ENCODE measurements at places on chromosomes 7 and 10.
A peak's percentile ranks its signal among the peaks of the same experiment; 100 is the strongest.

GRCh38 chr7:117127585-117128168 lies 174.4 kb downstream of the ST7 start:
- peak; percentile 27 for DNase-seq

- no peak for DNase-seq
These were observed 67.8 kb downstream of the CPVL start for GRCh38 chr7:29078311-29079260.

DNA sequence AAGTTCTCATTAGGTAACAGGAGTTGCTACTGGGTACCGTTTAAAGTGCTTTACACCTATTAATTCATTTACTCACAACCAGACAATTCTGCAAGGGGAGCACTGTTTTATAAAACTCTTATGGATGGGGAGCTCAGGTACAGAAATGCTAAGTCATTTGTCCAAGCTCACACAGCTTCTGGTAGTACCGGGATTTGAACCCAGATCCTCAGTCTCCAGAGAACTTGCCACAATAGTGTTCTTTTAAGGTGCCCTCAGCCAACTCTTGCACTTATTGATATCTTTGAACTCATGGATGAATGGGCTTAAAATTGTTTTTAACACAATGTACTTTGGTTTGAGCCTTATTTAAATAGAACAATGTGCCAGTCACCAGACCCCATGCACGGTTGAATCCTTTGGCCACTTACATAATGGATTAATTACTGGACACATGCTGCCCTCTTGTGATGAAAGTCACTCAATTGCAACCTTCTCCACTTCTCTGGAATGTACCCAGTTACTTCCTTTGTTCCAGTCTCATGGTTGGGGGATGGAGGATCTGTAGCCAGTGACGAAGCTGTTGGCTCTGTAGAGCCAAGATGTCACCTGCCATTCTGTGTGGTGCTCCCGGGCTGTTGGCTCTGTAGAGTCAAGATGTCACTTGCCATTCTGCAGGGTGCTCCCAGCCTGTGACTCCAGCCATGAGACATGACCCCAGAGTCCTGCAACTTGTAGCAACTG lies 65.6 kb downstream of the NOD1 start:
- no peak for DNase-seq

- DNase-seq: no peak
These were observed 2.0 kb downstream of the VSTM2A start for GRCh38 chr7:54544149-54544526.

DNA sequence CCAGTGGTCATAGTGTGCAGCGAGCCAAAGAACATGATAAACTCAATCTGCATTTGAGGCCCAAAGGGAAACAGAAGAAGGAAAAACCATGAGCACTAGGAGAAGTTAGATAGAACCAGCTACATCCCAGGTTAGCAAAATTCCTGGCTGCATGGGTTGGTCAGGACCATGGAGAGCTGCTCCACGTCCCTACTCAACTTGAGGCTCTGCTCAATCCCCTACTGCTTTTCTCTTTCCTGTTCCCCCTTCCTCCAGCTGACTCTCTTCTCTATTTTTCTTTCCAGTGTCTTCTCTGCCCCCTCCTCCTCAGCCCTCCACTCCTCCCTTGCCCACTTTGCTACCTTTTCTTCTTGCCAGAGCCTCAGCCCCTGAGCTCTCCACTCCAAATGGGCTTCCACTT lies 21.9 kb upstream of the VSIR start:
- DNase-seq: no peak
